ENCODE measurements at places on chromosomes 1 and 21.

DNA sequence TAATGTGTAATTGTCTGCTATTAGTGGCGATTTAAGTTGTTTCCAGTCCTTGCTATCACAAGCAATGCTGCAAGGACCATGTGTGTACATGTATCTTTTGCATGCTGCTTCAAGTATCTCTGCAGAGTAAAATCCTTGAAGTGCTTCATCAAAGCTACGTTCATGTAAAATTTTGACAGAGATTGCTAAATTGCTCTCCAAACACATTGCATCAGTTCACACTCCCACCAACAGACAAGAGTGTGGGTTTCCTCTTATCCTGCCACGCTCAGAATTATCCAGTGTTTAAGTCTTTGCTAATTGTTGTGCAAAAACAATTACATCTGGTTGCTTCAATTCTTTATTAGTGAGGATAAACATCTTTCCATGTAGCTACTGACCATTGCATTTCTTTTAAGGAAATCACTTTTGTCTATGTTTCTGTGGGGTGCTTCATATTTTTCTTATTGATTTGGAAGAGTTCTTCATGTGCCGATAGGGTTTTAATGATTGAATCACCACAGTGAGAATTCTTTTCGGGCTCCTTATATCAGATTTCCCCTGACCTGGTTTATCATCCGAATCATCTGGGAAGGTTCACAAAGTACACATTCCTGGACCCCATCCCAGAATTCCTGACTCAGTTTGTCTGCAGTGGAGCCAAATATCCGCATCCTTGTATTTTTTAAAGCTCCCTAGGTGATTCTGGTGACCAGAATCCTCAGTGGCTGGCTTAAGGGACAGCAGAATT, 56.3 kb upstream of the GALNT2 start:
- DNase-seq: no peak

GRCh38 chr1:19432943-19433718, 52.2 kb downstream of the CAPZB start:
- DNase-seq: no peak

DNA sequence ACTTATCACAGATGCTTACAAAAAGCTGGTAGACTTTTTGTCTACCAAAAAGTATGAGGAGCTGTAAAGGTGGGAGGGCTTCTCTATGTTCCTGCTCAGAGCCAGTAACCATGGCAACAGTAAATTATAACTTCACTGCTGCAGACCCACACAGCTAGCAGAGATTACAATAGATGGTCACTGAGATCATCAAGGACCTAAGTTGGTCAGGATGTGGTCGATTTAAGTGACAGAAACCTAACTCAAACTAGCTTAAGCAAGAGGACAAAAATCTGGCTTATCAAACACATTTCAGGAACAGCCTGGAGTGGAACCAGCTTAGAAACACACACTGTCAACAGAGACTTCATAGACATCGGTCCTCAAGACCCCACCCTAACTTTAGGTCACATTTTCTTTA, 113.4 kb upstream of the ATP1A1 start:
- no peak for DNase-seq

GRCh38 chr21:37237764-37238163, 29.4 kb downstream of the VPS26C start:
- DNase-seq: no peak

- DNase-seq: no peak
Measured at GRCh38 chr1:203701606-203702005, 63.4 kb upstream of the LAX1 start.

DNA sequence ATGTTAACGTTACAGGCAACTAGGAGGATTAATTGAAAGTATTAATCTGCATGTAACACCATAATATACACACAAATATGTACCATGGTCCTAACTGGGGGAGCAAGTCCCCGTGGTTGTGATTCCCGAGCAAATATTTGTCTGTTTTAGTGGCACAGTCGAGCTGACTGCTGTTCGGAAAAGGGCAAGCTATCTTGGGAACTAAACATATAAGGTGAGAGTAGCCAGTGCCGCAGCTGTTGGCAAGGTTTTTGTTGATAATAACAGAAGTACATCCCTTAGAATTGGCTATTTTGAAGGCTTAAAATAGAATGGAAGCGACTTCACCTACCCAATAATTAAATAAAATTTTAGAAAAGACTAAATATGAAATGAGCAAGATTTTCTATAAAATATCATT, 45.5 kb downstream of the UCHL5 start:
- DNase-seq: no peak

DNA sequence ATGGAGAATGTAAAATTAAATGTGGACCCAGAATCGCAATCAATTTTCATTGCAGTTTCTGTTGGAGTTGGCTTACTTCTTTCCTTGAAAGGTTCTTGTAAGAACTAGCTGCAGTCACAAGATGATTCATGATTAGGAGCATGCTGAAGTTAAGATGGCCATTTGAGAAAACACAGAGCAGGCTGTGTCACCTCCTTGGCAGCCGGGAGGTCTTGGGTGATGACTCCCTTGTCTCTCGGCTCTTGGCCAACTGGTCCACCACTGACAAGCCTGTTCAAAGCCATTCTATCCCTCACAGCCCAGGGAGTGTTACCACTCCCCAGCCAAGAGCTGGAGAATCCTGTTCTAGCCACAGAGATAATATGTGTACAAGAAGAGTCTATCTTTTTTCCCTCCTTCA, 40.6 kb downstream of the OPTC start:
- no peak for DNase-seq

GRCh38 chr1:206422525-206422924, 47.8 kb upstream of the IKBKE start:
- no peak for DNase-seq

GRCh38 chr1:42847111-42847595, 740 bp downstream of the ZNF691 start:
- no peak for DNase-seq
